ENCODE measurements at places on chromosomes 6 and 20.

DNA sequence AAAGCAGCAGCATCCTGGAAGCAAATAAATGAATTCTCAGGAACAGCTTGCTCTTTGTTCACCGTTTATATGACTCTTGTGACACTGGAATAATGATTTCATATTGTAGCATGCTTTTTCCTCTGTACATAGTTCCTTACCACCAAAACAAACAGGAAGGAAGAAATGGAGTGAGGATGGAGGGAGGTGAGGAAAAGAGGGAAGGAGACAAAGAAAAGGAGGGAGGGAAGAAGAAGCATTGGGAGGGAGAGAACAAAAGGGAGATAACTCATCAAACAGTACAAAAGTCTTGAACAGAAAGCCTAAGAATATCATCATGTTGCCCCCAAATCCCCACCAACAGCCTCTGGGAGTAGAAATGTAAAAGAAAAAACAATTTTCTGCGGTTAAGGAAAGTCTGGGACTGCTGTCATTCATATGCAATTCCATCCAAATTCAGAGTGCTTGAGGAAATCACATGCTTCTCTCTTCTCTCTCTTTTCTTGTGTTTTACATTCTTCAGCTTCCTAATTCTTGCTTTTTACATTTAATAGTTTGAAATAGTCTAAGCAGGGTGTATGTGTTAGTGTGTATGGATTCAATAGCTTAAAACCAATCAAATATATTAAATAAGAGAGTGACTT, 81.5 kb downstream of the EPHA7 start:
- no peak for DNase-seq

DNA sequence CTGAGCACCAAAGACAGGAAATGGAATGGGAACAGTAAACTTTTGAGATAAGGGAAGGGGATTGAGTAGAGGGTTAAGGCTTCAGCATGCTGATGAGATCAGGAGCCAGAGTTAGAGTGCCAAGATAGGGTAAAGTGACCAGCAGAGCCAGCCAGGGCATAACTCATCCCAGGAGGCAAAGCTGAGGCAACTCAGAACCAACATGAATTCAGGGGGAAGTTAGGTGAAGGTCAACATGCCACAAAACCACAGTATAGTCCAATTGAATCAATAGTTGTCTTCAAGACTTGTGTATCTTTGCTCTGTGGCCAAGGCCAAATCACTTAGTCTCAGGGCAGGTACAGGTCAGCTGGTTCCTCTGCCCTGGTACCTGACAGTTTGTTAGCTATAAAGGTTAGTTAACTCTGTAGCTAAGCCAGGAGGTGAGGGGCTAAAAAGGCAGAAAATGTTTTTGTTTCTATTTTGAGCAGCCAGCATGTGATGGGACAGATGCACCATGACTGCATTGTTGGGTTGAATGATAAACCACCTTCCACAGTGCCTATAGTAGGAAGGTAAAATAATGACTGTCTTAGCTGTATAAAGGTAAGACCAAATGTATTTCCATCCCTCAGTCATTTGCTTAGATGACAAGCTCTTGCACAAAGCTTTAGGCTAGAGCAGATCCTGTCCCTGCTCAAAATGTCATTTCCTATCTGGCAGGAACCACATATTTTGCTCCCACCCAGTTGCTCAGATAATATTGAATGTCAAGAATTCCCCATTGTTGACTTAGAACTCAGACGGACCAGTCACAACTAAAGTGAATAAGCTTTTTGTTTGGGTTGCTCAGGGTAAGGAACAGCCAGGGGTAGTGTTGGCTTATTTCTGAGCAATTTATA, 15.8 kb downstream of the RNF8 start:
- no peak for DNase-seq

GRCh38 chr6:98716341-98716740, 118.0 kb upstream of the POU3F2 start:
- no peak for DNase-seq

GRCh38 chr20:8272766-8273165, 140.7 kb downstream of the PLCB1 start:
- no peak for DNase-seq

DNA sequence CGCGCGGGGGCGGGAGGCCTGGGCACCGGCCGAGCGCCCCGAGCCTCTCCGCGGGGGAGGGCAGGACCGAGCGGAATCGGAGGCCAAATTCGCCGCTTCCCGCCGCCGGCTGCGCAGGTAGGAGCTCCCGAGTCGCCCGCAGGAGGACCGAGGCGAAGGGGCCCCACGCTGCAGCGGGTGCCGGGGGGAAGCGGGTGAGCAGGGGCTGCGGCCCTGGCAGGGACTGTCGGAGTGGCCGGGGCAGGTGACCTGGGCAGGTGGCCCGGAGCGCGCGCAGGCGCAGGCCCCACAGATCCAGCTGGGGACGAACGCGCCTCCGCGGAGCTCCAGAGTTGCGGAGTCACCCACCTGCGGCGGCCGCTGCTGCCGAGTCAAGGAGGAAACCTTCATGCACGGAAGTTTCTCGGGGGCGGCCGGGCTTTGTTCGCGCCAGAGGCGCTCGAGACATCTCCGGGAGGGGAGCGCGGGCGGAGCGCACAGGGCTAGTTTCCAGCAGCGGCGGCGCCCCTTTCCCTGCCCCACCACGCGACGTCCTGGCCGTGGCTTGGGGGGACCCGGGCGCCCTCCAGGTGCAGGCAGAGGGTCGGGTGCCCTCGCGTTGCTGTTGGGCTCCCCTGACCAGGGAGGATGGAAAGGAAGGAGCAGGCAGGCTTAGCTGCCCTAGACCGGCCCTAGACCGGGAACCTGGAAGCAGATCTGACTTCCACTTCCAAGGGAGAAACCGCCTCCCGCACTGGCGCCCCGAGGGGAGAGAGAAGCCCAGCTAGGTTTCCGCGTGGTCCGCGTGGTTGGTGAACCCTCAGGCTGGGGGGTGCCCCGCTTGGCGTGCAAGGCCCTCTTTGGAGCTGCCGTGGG, 590 bp downstream of the SLCO4A1 start:
- peak; percentile 7 for DNase-seq

- no peak for DNase-seq
These were observed 683.3 kb downstream of the QKI start for GRCh38 chr6:164097551-164098398.
